ENCODE measurements at places on chromosomes 3 and 15. TPM values are rescaled to one million over a fixed set of nuclear protein-coding genes. Genes with fewer than 3 reads are reported as not detected.

Gene CTXN2
- total RNA-seq = not detected

Gene ITIH1
- total RNA-seq = not detected

Gene GHSR
- not detected for total RNA-seq

Gene ZNF660
- total RNA-seq = not detected

Gene FYTTD1
- 41.6 TPM for total RNA-seq

Gene GOLGA8K
- total RNA-seq = not detected

Gene C3orf80
- total RNA-seq = 3.2 TPM

Gene GPR149
- not detected for total RNA-seq

Gene LRRC3B
- total RNA-seq = not detected

Gene CCDC80
- 19.4 TPM for total RNA-seq

Gene EXD1
- not detected for total RNA-seq

Gene CAND2
- not detected for total RNA-seq

Gene HTD2
- 13.2 TPM for total RNA-seq

Gene PRR23A
- not detected for total RNA-seq

Gene LOXL1
- 1.3 TPM for total RNA-seq

Gene NOX5
- not detected for total RNA-seq

Gene CKMT1A
- 3.0 TPM for total RNA-seq

Gene MEGF11
- total RNA-seq = 0.66 TPM

Gene TAGLN3
- total RNA-seq = not detected

Gene ZNF662
- 10.3 TPM for total RNA-seq

Gene NUP210
- total RNA-seq = 58.5 TPM

Gene ZMYND10
- total RNA-seq = 0.23 TPM

Gene NR2E3
- not detected for total RNA-seq

Gene PCOLCE2
- 1.1 TPM for total RNA-seq

Gene RAF1
- total RNA-seq = 98.7 TPM

Gene MYL3
- 13.8 TPM for total RNA-seq

Gene HDGFL3
- total RNA-seq = 22.9 TPM

Gene GCSAM
- total RNA-seq = not detected

Data from Caco-2 (cell line).